ENCODE measurements at places on chromosomes 2 and 18. TPM values are rescaled to one million over a fixed set of nuclear protein-coding genes. Genes with fewer than 3 reads are reported as not detected.

The TMEM150A gene
- 61.2 TPM for polyA plus RNA-seq

The GEN1 gene
- polyA plus RNA-seq: 1.4 TPM

The IL1F10 gene
- polyA plus RNA-seq: not detected

The ZNF396 gene
- 4.7 TPM for polyA plus RNA-seq

DNA sequence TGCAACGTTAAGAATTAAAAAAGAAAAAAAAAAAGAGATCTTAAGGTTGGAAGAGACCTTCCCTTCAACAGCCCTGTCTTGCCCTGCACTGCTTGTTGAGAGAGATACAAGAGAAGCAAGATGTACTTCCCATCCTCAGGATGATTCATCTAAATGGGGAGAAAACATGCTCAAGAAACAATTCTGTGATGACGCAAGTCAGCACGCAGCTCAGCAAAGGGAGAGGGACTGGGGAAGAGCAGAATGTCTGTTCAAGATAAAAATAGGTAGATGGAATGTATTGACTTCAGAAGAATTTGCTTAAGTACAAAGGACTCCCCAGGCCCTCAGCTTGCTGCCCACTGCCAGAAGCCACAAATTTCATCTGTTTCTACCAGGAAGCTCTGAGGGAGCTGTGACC, 198.2 kb upstream of the SPRED2 start:
- no peak for DNase-seq

DNA sequence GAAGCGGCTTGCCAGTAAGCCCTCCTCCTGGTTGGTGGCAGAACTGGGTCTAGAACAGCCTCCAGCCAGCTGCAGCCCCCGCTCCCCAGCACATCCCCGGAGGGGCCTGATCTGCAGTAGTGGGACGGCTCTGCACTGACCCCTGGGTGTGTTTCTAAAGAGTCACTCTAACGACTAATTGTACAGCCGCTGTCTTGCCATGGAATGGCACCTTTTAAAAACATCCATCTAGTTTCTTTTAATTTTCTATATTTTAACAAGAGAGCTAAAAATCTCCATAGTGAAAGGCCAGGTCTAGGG, 82.0 kb downstream of the MTCL1 start:
- DNase-seq: no peak

GRCh38 chr2:24354395-24354794, 5.9 kb downstream of the ITSN2 start:
- DNase-seq: no peak

GRCh38 chr2:198595721-198596120, 791.3 kb downstream of the PLCL1 start:
- DNase-seq: no peak

DNA sequence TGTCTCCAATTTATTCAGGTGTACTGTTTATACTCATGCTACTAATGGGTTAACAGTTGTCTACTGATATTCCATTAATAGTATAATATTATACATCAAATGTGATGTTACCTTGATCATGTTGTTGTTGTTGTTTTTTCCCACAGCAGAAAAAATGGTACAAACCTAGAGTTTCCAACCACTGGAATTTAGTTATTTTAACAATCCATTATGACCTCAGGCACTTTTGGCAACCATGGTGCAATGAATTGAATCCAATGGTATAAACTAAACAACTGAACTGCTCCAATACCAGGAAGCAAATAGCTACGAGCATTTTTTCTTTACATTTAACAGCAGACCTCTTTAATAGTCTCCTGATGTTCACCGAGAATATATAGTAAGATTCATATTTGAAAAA, 31.0 kb upstream of the C2orf66 start:
- DNase-seq: no peak

- DNase-seq: no peak
Observed at GRCh38 chr2:36512705-36513104, 85.3 kb downstream of the FEZ2 start.

DNA sequence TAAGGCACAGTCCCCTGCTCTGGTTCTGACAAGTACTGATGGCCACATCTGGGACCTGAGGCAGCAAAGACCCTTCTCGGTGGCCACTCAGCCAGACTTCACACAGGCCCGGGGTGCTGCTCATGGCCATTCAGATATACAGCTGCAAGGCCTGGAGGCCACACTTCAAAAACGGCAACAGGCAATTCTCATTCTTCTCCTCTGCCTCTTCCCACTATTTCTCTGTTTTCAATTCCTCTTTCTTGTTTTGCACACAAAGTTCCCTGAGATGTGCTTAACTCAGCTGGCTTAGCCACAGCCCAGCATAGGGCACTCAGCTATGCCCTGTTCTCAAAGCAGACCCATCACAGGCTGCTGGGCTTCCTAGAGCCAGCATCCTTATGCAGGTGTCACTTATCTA, 29.9 kb downstream of the PTPN18 start:
- no peak for DNase-seq

GRCh38 chr2:29295845-29296244, 180.6 kb downstream of the CLIP4 start:
- no peak for DNase-seq

Data from kidney (tissue), 22 donors.